WTC11 (cell line): ENCODE measurements at places on chromosomes 7 and 10.

DNA sequence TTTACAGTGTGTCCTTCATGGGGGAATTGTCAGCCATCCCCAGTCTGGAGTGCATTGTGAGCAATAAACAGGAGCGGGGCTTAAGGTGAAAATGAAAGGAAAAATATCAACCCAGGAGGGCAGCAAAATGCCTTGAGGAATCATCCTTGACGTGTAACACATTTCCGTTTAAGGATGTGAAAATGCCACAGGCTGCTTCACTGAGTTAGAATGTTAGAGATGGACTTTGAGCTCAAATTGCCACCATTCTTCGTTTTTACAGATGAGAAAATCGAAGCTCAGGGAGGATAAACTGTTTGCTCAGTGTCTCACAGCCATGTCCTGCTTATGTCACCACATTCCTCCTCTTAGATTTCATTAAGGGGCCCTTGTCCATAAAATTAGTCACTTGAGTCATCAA lies 23.1 kb downstream of the SORCS3 start:
- H3K36me3 ChIP-seq: no peaks in the 10 kb centered on the region
- no peak overlapping the region for H3K4me3 ChIP-seq
- H3K27ac ChIP-seq: no peak overlapping the region
- peaks cover 14% of the 10 kb centered on the region for H3K4me1 ChIP-seq
- DNase-seq: no peak

- H3K4me1 ChIP-seq: peaks cover 6% of the 10 kb centered on the region
- H3K27me3 ChIP-seq: no peaks in the 10 kb centered on the region
Measured at GRCh38 chr10:82335831-82336230, 460.8 kb downstream of the NRG3 start.

- no peaks in the 10 kb centered on the region; the same call in 1 of the 2 replicates for H3K27me3 ChIP-seq
- peaks cover 20% of the 10 kb centered on the region for H3K4me1 ChIP-seq
- no peak overlapping the region for H3K27ac ChIP-seq
- DNase-seq: no peak
Measured at GRCh38 chr7:38281266-38281665, 7.8 kb upstream of the TARP start.

DNA sequence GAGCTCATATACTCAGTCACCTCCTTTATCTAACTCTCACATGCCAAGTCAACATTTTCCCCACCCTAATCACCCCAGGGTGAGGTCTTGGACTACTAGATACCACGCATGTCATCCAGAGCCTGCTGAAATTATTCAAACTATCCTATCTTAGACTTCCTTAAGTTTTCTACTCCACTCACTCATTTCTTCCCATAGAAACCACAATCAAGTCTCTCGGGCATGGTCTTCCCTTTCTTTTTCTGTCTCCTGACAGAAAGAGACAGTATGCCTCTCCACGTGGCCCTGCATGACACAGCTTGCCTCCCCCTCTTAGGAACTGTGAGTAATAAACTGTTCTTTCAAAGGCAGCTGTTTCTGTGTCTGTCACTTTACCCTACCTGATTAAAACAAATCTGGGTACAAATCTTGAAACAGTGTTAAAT lies 29.4 kb downstream of the TAS2R41 start:
- no peak overlapping the region for H3K4me3 ChIP-seq
- no peak for DNase-seq
- no peaks in the 10 kb centered on the region for H3K36me3 ChIP-seq

DNA sequence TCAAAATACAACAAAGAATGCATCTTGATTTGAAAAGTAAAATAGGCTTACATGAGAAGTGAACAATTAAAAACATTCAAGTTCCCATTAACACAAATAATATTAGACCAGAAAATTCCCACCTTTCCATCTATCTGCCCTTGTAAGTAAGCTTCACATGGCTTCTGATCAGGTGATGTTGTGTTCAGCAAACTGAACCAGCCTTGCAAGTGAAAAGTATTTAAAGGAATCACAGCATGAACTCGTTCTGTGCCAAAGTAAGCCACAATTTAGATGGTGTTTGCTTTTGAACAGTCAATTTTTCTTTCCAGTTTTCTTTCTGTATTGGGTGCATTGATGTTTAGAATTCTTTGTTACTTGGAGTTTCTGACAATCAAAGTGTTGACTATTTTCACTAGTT lies 347.9 kb downstream of the TNS3 start:
- no peak for DNase-seq
- no peaks in the 10 kb centered on the region for H3K27me3 ChIP-seq
- no peaks in the 10 kb centered on the region for H3K36me3 ChIP-seq
- no peak overlapping the region for H3K4me3 ChIP-seq
- H3K27ac ChIP-seq: no peak overlapping the region

GRCh38 chr10:114525368-114525949 lies 121.2 kb upstream of the AFAP1L2 start:
- H3K27me3 ChIP-seq: no peaks in the 10 kb centered on the region
- no peak for DNase-seq
- peak overlapping the region; percentile 81 for H3K4me3 ChIP-seq

GRCh38 chr7:100384628-100385294 lies 11.5 kb downstream of the PILRA start:
- no peaks in the 10 kb centered on the region for H3K36me3 ChIP-seq
- H3K4me3 ChIP-seq: no peak overlapping the region
- peaks cover 11% of the 10 kb centered on the region for H3K27me3 ChIP-seq
- H3K4me1 ChIP-seq: no peaks in the 10 kb centered on the region
- no peak overlapping the region for H3K27ac ChIP-seq

DNA sequence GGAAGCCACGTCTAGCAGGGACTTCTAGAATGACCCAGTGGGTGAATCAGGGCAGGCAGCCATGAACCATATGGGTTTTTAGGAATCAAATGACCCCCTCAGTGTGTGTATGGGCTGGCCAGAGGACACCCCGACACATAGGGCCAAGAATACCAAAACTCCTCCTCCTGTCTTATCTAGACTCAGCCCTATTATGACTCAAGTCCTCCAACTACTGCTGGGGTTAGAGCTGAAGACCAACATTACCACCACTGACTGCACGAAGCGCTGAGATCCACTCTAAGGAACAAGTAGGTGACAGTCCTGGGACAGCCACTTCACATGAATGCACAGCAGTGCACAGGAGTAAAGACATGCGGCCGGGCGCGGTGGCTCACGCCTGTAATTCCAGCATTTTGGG lies 11.5 kb upstream of the SVOPL start:
- H3K4me1 ChIP-seq: no peaks in the 10 kb centered on the region
- no peak for DNase-seq
- no peaks in the 10 kb centered on the region for H3K36me3 ChIP-seq
- H3K4me3 ChIP-seq: no peak overlapping the region

DNA sequence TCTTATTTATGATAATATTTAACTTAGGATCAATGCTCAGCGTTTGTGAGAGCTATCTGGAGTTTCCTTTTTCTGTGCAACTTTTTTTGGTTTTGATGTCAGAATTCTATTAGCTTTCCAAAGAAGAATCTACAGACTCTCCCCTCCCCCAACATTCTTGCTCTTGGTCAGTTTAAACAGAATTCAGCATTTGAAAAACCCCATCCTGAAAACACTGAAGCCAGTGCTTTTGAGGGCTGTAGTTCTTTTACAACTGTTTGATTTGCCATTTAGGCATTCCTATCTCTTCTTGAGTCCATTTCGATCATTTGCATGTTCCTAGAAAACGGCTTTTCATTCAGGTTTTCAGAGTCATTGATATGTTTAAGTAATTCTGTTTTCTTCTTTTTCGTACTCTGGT lies 15.6 kb upstream of the CXCL12 start:
- H3K4me3 ChIP-seq: peak overlapping the region; percentile 66
- no peak for DNase-seq
- H3K4me1 ChIP-seq: peaks cover 64% of the 10 kb centered on the region

DNA sequence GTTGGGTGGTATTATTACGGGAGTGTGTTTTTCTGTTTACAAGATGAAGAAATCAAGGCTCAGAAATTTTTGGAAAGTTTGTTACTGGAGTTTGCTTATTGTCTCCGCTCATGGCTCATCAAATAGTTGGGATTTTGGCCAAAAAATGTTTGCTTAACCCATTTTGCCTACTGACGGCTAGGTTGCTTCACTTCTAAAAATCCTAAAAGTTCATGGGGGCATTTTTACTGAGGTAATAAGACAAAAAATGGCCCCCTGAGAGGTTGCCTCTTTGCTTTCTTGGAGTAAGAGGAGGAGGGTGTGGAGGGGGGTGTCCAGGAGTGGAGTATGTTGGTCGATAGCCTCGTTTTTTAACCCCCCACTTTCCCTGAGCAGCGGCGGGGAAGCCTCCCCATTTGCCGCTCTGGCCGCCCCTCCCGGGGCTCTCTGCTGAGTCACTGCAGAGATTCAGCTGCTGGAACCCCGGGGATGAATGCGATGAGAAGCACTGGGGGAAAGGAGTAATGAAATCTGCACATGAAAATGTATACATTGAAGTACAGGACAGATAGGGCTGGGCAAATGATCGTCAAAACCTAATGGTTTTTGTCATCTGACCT lies 1.5 kb downstream of the MEST start:
- peaks cover 19% of the 10 kb centered on the region for H3K36me3 ChIP-seq
- no peak overlapping the region for H3K27ac ChIP-seq
- peaks cover 33% of the 10 kb centered on the region for H3K4me1 ChIP-seq
- H3K4me3 ChIP-seq: peak overlapping the region; percentile 75
- peaks cover 13% of the 10 kb centered on the region for H3K27me3 ChIP-seq

- no peaks in the 10 kb centered on the region for H3K4me1 ChIP-seq
- H3K27me3 ChIP-seq: no peaks in the 10 kb centered on the region
- DNase-seq: no peak
- H3K27ac ChIP-seq: no peak overlapping the region
- no peak overlapping the region for H3K4me3 ChIP-seq
Measured at GRCh38 chr10:118332236-118332635, 9.9 kb downstream of the FAM204A start.

DNA sequence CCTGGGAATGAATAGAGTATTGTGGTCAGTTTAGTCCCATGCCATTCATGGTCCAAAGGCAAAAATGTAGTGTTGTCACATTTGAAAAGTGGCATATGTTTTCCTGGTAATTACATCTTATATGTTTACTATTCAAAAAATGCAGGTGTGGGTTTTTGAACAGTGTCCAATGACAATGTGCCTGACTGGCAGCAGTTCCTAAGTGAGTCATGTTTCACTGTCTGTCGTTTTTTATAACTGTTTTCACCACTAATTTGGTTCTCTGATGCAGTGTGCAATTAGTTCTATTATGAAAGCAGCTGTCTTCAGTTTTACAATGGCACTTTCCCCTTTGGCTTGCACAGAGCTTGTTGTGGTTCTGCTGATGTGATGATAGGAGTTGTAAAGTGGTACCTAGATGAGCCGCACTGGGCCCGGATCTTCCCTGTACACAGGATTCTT lies 162.3 kb downstream of the SEM1 start:
- no peak overlapping the region for H3K4me3 ChIP-seq
- H3K27me3 ChIP-seq: no peaks in the 10 kb centered on the region
- no peak for DNase-seq
- no peaks in the 10 kb centered on the region for H3K36me3 ChIP-seq
- H3K4me1 ChIP-seq: no peaks in the 10 kb centered on the region

DNA sequence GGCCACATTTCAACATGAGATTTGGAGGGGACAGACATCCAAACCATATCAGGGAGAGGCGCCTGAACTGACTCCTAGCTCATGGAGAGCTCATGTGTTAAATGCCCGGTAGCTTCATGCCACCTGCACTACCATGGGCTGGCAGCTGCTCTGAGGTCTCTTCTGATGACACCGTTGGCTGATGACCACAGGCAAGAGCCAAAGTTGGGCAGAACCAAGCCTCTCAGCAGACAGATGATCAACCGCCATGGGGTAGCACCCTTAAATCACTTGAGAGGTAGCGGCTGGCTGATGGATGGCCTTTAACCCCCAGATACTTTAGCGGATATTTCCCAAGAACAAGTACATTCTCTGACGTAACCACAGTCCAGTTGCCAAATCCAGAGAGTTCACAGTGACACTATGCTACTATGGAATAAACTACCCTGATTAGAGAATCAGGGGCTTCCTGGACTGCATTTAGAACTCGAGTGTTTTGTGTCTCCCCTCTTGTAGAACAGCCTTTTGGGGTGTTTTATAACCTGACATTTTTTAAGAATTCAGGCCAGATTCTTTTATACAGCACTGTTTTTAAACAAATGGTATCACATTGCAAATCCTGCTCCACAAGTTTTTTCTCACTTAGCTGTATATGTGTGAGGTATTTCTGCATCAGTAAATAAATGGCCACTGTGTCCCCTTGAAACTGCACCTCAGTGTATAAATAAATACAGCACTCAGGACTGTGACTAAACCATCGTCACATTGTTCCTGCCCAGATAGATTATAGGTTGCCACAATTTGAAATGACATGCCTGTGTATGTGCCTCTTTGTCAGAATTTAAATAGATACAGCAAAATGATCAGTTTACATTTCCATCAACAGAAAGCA lies 30.8 kb upstream of the DRGX start:
- no peak overlapping the region for H3K4me3 ChIP-seq
- DNase-seq: no peak
- H3K4me1 ChIP-seq: no peaks in the 10 kb centered on the region
- no peak overlapping the region for H3K27ac ChIP-seq
- H3K27me3 ChIP-seq: peaks cover 9% of the 10 kb centered on the region
- H3K36me3 ChIP-seq: peaks cover 28% of the 10 kb centered on the region

DNA sequence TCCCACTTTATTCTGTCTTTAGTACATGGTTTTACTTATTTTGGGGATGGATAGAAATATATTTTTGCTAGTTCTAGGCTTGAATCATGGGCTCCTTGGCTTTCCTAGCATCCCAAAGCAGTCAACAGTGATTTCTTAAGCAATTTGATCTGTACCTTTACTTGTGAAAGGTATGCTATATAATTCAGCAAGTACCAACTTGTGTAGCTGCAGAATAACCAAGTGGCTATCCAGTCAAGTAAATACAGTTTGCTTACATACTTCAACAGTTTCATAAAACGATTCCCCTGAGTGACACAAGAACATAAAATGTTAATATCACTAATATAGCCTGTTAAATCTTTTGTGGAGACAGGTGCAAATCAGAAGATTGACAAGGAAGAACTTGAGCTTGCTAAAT lies 67.2 kb downstream of the PODXL start:
- no peaks in the 10 kb centered on the region for H3K4me1 ChIP-seq
- no peak for DNase-seq
- no peaks in the 10 kb centered on the region for H3K36me3 ChIP-seq
- H3K27ac ChIP-seq: no peak overlapping the region
- H3K27me3 ChIP-seq: no peaks in the 10 kb centered on the region

DNA sequence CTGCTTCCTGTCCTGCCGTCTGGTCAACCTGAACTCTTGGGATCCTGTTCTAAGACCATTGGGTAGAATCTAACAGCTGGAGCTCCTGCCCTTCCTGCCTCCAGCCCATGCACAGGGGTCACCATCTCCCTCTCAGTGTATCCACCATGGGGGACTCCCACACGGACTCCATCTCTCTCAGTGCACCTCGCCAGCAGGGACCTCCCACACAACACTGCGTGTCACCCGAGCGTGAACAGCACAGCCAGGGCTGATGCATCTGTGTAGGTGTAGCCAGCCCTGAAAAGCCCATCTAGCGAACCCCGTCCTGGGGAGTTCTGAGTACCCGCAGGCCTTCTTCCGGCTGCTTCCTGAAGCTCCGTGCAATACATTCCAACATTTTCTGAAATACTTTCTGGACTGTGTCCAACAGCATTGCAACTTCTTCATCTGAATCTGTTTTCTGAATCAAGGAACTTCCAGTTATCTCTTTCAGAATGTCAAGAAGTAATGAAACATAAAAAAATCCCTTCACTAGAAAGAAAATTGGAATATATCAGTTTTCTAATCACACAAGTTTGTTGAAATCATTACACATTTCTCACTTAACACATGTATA lies 52.5 kb downstream of the NCAPG2 start:
- DNase-seq: no peak
- no peaks in the 10 kb centered on the region for H3K27me3 ChIP-seq
- peaks cover 77% of the 10 kb centered on the region for H3K36me3 ChIP-seq
- no peaks in the 10 kb centered on the region for H3K4me1 ChIP-seq
- no peak overlapping the region for H3K27ac ChIP-seq

GRCh38 chr10:6980353-6980752 lies 400.3 kb upstream of the PRKCQ start:
- no peak for DNase-seq
- no peak overlapping the region for H3K4me3 ChIP-seq
- H3K36me3 ChIP-seq: no peaks in the 10 kb centered on the region
- H3K27ac ChIP-seq: no peak overlapping the region
- no peaks in the 10 kb centered on the region; the same call in 1 of the 2 replicates for H3K27me3 ChIP-seq
- peaks cover 27% of the 10 kb centered on the region for H3K4me1 ChIP-seq
